T-helper 2 cell (primary cell): ENCODE measurements at places on chromosomes 2 and 18.

DNA sequence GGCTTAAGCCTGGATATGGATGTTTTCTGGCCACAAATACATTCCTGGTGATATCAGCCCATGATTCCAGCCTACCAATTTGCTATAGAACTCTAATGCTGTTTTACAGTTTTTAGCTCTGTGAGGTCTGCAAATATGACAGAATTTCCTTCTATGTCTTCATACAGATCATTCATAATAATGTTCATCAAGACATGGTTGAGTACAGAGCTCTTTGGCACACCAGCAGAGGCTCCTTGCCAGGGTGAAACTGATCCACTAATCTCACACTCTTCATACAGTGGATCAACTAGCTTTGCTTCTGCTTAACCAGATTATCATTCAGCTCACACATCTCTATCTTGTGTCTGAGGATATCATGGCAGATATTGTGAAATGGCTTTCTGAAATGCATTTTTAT lies 672.1 kb downstream of the STK39 start:
- no peak for DNase-seq

GRCh38 chr2:36433311-36434217 lies 78.0 kb downstream of the CRIM1 start:
- DNase-seq = no peak

GRCh38 chr2:173392731-173393130 lies 38.1 kb downstream of the CDCA7 start:
- DNase-seq = no peak

- no peak for DNase-seq
Observed at GRCh38 chr2:209565896-209566582, 142.2 kb downstream of the MAP2 start.

DNA sequence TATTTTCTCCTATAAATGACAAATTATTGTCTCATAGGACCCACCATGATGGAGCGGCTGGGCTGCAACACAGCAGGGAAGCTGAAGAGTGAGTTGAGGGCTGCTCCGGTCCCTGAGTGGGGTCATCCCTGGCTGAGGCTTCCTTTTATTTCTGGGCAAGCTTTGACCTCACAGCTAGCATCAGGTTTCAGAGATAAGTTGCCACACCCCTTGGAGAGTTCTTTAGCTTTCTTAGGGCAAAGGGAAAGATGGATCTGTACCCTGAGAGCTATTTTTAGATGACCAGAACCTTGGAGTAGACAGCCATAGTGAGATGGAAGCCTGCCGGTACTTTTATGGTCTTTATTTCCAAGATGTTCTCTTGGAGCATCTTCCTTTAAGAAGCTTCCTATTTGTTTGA lies 11.5 kb downstream of the MYL1 start:
- no peak for DNase-seq

DNA sequence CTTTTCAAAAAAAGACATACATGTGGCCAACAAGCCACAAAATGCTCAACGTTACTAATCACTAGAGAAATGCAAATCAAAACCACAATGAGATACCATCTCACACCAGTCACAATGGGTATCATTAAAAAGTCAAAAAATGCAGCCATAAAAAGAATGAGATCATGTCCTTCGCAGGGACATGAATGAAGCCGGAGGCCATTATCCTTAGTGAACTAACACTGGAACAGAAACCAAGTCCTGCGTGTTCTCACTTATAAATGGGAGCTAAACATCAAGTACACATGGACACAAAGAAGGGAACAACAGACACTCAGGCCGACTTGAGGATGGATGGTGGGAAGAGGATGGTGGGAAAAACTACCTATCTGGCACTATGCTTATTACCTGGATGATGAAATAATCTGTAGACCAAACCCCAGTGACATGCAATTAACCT lies 17.8 kb upstream of the ATL2 start:
- DNase-seq = no peak

DNA sequence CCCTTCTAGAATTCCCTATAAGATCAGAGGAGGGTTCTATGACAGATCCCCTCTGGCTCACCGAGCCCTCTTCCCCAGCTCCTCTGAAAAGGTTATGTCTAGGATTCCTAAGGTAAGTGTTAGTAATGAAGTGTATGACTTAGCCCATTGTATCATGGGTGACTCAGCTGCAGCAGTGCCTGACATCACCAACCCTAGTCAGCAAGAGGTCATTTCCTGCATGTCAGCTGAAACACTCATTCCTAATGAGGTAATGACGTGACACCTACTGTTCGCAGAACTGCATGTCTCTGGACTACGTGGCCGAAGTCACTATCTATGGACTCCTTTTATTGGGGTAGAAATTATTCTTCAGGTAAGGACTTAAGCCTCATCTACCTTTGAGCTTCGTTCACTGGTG lies 196.1 kb upstream of the MYT1L start:
- DNase-seq = no peak

GRCh38 chr2:181408861-181409260 lies 48.3 kb upstream of the ITGA4 start:
- no peak for DNase-seq

DNA sequence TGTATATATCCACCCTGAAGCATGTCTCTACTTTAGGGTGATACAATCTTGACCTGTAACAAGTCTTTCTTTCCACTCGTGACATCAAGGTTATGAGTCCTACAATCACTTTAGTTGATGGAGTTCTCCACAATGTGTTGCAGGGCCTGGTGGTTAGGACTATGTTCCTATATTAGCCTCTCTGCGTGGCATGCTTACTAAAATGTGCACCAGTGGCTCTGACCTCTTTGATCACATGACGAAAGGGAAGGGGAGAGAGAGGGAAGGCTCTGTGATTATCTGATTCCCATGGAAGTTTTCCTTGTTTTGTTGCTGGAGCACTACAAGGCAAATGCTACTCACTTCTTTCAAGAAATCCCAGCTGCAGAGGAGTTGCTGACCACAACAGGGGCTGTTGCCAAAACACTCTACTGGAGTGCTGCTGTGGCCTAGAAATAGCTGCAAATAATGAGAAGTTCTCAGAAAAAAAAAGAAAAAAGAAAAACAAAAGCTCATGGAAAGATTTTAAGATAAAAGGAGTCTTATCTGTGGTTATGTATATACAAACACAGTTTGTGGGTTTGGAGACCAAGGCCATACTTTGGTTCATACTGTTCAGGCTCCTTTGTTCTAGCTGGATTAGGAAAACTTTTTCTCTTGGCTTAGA lies 272.8 kb upstream of the MMADHC start:
- DNase-seq = no peak

- no peak for DNase-seq
Observed at GRCh38 chr2:241509155-241509784, 886 bp upstream of the STK25 start.

DNA sequence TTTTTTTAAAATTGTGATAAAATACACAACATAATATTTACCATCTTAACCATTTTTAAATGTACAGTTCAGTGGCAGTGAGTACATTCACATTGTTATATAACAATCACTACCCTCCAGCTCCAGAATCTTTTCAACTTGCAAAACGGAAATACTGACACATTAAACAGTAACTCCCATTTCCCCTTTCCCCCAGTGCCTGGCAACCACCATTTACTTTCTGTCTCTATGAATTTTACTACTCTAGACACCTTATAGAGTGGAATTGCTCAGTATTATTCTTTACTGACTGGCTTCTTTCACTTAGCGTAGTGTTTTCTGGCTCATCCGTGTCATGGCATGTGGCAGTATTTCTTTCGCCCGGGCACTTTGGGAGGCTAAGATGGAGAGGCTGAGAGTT lies 32.6 kb downstream of the FASTKD2 start:
- DNase-seq = no peak

DNA sequence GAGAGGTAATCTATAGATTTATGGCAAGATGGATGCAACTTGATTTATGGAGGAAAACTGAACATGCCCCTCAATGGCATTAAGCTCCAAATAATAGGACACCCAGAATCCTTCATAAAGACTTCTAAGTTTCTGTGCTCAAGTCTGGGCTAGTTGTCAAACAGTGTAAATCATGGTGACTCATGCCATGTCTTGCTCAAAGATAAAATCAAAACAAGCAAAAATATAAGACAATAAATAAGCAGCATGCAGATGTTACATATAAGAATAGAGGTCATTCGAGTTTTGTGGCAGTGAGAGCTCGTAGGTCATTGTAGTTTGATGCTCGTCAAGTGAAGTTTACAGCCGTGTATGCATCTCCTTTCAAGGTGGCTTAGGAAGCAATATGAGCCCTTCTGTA lies 403.2 kb downstream of the THSD7B start:
- DNase-seq = no peak
